NCI-H1417 treated with DMSO at 0.1 percent for 48 hours (cell line): ENCODE measurements at places on chromosomes 12 and 14.
A peak's percentile ranks its signal among the peaks of the same experiment; 100 is the strongest.

DNA sequence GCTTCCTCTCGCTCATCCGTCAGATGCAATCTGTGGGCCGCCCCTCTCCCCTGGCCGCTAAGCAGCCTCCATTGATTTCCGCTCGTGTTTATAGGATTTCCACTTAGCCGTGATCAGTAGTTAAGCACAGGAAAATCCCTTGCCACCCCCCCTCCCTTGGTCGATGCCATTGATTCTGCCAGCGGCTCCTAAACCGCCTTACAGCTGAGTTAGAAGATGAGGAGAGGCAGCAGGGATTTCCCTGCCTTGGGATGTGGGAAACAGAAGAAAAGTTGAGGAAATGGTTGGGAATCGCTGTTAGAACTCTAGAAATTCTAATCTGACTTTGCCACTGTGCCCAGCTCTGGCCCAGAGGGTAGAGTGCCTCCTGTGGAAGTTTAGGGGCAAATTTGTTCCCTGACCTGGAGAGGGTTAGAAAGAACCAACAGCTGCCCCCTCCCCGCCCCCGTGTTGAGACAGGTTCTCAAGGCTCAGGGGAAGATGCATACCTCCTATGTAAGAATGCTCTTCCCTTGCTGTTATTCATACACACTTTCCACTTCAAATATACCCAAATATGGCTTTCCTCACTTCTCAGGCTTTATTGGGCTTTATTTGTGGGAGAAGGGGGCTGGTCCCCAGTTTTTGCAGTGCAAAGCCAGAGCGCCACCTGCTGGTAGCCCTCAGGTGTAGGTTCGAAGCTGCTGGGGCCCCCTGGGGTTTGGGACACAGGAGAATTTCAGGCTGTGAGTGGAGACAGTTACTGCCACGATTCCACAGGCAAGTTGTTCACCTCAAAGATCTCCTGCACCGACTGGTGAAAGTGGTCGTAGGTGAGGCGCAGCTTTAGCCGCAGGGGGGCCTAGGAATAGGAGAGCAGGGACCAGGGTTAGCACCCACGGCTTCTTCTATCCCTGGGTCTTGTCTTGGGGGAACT is 3.2 kb downstream of the THTPA start:
- DNase-seq, result no peak

- no peak for DNase-seq
Observed at GRCh38 chr12:32536000-32536345, 136.6 kb downstream of the FGD4 start.

GRCh38 chr12:123580772-123581171 is 3.6 kb upstream of the TMED2 start:
- DNase-seq, result no peak

GRCh38 chr12:132620899-132621656 is 2.5 kb downstream of the P2RX2 start:
- no peak for DNase-seq

- DNase-seq, result no peak
Observed at GRCh38 chr14:50943943-50944646, at the start of gene PYGL. TSS of gene PYGL (minus strand) at chr14:50944483. CDS start at chr14:50944403, 80 bp downstream.

DNA sequence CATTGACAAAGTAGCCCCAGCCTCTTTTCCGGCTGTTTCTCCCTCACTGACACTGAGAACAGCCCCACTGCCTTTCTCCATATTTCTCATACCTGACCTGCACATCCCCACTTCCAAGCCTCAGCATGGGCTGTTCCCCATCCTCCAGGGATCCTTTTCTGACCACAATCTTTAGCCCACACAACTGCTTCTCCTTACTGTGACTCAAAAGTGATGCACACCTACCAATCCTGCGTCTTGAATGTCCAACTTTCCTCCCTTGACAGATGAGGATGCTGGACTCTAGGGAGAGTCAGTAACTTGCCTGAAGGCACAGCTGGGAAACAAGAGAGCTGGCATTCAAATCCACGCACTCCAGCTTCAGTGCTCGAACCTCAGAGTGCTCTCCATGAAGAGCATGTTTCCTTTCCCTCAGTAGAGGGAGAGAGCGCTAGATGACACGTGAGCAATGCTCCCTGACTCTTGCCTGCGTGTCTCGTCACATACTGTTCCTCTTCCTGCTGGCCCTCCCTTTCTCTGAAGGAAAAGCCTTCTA is 75.6 kb downstream of the NTF3 start:
- no peak for DNase-seq

DNA sequence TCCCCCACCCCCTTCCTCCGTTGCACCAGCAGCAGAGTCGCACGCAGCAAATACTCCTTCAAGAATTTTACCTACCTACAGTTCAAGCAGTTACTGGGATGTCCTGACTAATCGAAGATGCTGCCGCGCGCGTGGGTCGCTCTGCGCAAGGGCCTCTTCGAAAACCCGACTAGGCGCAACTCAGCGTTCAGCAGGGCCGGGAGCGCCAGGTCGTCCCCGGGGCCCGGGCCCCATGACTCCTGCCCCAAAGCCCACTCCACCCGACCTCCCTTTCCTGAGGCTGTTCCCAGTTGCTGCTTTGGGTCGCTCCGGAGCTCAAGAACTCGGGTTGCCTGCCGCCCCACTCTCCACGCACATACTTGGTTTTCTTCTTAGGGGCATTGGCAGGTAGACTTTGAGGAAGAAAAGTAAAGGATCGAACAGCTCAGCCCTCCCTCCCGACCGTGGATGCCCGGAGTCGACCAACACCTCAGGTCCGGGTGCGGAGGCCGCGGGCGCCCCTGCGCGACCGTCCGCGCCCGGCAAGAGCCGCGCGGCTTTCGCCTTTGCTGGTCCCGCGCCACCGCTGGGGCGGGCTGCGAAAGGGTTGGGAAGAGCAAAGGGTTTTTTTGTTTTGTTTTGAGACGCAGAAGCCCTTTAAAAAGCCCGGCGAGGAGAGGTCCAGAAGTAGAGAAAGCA is 1.9 kb downstream of the BMP4 start:
- DNase-seq, result no peak

GRCh38 chr12:51001799-51002198 is 24.4 kb downstream of the SLC11A2 start:
- DNase-seq, result no peak

GRCh38 chr12:38898001-38898684 is 7.2 kb downstream of the CPNE8 start:
- DNase-seq, result no peak

GRCh38 chr12:22051114-22051698 is 5.2 kb downstream of the CMAS start:
- DNase-seq, result no peak

DNA sequence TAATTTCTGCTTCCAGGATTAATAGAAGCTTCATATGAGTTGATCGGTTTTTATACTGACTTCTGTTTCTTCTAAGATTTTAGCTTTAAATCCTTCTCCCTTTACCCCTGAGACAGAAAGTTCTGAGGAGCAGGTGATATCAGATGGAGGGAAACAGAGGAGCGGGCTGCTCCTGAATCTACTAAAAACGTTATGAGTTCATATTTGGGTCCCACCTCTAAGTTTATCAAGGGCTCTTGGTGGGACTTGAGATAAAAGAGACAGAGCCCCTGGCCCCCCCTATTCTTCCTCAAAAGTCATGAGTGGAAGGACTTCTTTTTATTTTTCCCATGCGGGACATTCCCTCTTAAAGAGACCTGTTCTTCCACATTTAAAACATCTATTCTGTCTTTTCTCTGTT is 23.8 kb downstream of the CLEC2A start:
- no peak for DNase-seq

DNA sequence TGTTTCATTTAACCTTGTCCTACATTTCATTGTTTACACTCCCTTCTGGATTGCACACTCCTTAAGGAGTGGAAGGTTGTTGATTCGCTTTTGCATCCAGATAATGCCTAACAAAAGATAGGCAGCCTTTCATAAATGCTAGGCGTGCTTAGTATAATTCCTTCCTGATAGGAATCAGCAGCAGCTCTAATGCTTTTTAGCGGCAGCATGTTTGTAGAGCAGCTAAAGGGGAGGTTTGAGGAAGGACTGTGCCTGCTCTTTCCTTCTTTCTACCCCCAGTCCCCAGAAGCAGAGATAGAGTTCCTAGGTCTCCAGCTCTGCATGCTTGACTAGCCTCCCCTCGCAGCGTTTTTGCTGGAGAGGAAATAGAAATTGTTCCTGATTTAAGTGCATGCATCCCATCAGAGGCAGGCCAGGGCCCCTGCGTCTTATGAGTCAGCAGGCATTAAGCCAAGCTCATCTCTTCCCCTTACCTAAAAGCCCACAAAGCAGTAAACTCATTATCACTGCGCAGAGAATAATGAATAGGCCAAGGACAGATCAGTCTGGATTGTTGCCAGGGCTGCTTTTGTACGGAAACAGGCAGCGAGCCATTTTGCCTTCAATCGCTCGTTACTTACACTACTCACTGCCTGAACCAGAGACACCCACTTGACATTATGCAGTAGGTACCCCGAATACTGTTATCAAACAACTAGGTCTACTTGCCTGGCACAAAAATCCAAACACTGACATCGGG is 14.0 kb upstream of the TBPL2 start:
- DNase-seq, result peak; percentile 51

- DNase-seq, result no peak
Observed at GRCh38 chr14:35332517-35333263, 40.5 kb downstream of the PSMA6 start.

GRCh38 chr12:65765436-65765813 is 58.9 kb upstream of the HMGA2 start:
- DNase-seq, result no peak

GRCh38 chr14:69605738-69606137 is 5.7 kb upstream of the SUSD6 start:
- no peak for DNase-seq

DNA sequence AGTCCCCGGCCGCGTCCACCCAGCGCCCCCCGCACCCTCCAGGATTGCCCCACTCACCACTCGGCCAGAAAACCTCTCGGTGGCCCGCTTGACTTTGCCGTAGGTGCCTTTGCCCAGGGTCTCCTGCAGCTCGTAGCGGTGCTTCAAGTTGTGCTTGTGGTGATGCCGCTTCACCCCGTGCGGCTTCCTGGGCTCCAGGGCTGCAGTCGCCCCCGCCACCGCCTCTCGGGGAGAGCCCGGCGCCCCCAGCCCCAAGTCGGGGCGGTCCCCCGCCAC is 459 bp downstream of the NUAK1 start:
- no peak for DNase-seq

GRCh38 chr14:85444635-85445034 is 85.3 kb upstream of the FLRT2 start:
- no peak for DNase-seq

DNA sequence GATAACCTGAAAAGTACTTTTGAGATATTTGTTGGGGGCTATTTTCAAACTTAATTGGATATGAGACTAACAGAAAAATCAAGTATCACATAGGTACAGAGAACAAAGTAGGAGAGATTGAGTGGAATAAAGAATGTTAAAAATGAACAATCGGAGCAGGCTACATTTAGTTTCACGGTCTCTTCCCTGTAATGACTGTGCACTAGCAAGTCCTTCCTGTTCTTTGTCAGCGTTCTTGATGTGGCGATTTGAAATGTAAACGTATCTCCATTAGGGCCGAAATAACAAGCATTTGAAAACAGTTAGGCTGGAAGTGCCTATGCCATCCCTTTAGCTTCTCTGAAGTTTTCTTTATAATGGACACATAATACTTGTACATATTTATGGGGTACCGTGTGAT is 31.0 kb downstream of the SLC25A29 start:
- DNase-seq, result no peak

- DNase-seq, result no peak
Observed at GRCh38 chr12:135138-135537, 68.6 kb downstream of the IQSEC3 start.

GRCh38 chr12:27463511-27464219 is 17.1 kb downstream of the SMCO2 start:
- no peak for DNase-seq

DNA sequence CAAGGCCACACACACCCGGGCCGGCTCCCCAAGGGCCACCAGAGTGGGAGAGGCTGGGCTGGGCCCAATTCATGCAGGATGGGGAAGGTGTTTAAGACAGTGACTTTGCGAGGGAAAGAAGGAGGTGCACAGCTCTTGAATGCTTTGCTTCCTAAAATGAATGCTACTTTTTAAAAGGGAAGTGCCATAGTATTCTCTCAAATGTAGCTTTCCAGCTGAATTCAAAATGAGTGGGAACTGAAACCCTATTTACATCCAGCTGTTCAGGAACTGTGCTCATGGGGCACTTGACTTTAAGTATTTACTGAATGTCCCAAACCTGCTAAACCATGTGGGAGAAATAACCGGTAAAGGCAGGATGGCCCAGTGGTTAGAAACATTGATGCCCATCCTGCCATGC is 7.6 kb downstream of the ITPK1 start:
- no peak for DNase-seq

DNA sequence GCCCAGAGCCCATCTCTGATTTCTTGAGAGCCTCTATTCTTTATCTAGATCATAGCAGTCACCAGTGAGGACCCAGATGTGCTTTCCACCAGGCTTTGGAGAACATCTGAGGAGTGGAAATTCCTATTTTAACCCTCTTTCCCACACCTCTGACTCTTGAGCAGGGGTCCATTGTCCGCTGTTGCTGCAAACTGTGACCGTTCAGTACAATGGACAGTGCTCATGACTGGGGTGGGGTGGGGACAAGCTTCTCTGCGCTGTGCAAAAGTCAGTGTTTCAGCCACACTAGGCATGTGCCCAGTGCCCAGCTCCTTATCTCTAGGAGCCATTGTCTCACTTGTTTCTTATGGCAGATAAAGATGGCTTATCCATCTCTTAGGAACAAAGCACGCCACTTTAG is 16.9 kb upstream of the KRT7 start:
- DNase-seq, result no peak

DNA sequence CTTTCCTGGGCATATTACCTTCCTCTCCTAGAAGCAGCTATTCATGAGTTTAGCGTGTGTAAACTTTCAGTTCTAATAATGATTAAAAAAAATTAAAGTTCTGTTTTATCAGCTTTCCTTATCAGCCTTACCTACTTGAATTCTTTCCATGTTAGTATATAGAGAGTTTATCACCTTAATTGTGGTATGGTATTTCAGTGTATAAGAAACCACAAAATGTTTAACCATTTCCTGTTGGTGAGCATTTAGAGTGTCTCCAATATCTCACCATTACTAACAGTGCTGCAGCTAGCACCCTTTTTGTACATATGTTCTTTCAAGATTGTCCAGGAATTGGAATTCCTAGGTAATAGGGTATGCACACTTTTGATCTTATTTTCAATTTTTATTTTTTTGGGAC is 89.5 kb downstream of the FBXO33 start:
- no peak for DNase-seq

DNA sequence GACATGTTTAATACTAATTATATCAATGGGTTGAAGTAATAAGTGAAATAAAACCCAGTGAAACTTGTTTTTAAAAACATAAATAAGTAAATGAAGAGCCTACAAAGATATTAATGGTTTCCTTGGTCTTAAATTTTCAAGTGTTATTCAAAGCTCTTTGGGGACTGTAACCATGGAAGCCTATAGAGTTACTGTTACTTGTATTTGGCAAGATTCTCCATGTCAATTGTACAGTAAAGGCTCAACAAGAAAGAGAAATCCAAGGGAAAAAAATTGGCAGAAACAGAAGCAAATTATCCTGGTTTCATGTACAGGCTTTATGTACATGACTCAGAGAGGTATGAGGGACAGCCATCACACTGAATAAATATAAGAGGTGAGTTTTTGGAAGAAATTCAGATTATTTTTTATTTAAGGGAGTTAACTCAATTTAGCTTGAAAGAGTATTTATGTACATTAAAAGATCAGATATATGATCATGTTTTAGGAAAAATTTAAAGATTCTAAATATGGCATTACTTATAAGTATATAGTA is 151.1 kb upstream of the HMGA2 start:
- no peak for DNase-seq
